ENCODE measurements at places on chromosomes 1 and 21.

GRCh38 chr1:225651872-225652728 lies 823 bp downstream of the ENAH start:
- DNase-seq: peak; percentile 44

DNA sequence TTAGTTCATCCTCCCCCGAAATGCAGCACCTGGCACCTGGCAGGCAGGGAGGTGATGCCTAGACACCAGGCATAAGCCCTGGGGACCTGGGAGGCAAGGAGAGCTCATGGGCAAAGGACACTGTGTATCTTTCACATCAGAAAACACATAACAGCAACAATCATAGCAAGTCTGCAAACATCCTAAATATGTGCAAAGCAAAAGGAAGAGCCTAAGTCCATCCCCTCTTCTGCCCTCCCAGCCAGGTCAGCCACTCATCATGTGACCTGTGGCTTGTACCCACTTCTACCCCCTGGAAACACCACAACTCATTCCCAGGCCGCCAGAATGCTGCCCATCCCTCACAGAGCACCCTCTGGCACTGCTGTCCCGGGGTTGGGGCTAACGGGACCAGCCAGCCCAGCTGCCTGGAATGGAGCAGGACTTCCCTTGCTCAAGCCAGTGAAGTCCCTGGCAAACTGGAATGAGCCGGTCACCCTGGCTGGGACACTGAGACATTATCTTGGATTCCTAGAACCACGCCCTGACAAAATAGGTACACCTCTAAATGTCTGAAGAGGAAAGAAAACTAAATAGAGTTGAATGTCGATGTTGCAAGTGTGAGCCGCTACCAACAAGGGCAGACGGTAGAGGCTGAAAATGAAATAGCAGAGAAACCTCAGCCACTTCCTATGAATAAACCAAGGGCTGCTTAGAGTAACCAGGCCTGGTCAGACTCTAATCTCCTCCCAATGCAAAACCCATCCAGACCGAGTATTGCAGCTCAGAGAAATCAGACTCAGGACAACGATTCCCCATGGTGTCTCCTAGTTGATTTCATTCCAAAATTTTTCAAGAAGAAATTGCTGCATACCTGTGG lies 29.4 kb downstream of the TMPRSS2 start:
- no peak for DNase-seq

GRCh38 chr1:180632326-180633056 lies 669 bp downstream of the XPR1 start:
- peak; percentile 57 for DNase-seq

DNA sequence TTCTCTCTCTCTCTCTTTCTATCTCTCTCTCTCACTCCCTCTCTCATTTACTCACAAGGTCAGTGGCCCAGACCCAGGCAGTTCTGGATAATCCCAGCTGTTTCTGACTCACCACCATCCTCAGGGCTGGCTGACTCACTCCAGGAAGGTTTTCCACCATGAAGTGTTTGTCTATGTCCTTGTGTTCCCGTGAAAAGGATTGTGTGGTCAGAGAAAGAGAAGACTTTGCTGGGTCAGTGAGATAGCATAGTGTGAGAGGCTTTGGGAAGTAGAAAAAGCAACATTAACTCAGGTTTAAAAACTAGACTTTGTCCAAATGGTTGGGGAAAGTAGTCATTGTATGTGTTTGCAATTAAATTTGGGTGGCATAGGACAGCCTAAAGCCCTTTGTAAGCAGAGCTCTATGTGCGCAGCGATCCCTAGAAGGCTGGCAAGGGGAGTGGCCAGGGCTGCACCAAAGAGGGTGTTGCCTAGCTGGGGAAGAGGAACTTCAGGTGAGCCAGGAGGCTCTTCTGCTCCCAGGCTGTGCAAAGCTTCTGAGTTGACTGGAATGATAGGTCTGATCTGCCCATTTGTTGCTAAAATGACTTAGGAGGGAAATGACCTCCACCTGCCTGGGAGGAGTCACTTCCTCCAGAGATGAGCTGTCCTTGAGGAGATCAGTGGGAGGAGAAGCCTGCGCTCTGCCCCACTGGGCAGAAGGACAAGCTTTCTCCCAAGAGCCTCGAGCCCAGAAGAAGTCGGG lies 4.9 kb upstream of the CAPN2 start:
- no peak for DNase-seq

- no peak for DNase-seq
Measured at GRCh38 chr1:198531891-198532290, 8.6 kb downstream of the ATP6V1G3 start.

DNA sequence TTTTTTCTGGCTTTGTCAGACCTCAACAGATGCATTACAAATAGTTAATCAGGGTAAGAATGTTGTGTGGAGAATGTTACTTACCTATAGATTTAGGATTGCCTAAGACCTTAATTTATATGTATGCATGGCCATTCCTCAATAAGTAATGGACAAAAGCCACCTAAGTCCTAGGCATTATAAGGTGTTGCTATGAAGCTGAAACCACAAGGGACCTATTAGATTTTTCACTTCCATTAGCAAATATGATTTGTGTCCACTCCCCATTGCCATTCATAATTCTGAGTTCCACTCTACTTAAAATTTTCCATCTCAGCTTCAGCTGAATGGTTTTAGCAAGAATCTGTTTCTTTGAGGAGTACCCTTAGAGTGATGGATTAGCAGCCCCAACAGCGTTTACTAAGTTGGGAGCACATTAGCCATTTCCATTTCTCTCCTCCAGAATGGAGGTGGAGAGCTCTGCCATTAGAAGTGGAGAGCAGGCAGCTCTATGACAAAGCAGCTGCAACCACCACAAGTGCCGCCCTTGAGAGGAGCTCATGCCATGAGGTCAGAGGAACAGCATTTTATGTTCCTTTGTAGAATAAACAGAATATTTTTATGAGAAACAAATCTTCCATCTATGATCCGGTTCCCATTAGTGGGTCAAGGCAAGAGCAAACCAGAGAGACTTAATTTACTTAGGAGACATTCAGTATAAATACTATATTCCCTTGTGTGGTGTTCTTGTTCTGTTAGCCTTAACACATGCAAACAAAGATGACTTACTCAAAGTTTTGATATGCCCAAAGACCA lies 28.9 kb upstream of the C1orf87 start:
- DNase-seq: no peak

GRCh38 chr1:173249349-173249748 lies 42.2 kb upstream of the TNFSF4 start:
- DNase-seq: no peak

GRCh38 chr1:906600-907420 lies 16.9 kb upstream of the SAMD11 start:
- no peak for DNase-seq

DNA sequence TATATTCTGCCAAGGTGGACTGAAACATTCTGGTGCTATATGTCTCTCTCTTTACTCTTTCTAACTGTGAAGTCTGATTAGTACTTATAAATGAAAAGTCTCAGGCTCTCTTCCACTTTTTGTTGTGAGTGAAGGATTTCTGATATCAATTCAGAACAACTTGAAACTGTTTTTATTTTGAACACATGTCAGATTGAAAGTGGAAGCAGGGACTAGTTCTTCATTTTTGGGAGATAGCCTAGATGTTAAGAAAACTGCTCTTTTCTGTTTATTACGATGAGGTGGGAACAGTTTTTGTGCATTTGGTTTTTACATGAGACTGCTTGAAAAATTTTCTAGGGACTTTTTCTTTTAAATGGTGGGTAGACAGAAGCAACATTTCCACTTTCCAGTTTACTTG lies 14.5 kb upstream of the GBP3 start:
- no peak for DNase-seq

- no peak for DNase-seq
Measured at GRCh38 chr1:214638997-214639396, 36.0 kb downstream of the CENPF start.

GRCh38 chr1:96418969-96419368 lies 302.6 kb upstream of the PTBP2 start:
- DNase-seq: no peak

DNA sequence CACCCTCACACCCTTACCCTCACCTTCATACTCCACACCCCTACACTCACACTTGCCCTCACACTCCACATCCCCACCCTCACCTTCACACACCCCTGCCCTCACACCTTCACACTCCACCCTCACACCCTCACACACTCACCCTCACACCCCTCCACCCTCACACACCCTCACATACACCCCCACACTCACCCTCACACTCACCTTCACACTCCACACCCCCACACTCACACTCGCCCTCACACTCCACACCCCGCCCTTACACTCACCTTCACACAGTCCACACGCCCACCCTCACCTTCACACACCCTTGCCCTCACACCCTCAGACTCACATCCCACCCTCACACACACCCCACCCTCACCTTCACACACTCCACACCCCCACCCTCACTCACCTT lies 43.6 kb upstream of the EDN2 start:
- no peak for DNase-seq

DNA sequence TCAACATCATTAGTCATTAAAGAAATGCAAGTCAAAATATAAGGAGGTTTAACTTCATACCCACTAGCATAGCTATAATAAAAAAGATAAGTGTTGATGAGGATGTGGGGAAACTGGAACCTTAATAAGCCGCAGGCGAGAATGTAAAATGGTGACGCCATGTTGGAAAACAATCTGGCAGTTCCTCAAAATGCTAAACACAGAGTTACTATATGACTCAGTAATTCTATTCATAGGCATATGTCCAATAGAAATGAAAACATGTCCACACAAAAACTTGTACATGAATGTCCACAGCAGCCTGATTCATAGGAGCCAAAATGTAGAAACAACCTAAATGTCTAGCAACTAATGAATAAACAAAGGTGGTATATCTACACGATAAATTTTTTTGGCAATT lies 23.2 kb downstream of the DDX59 start:
- no peak for DNase-seq

DNA sequence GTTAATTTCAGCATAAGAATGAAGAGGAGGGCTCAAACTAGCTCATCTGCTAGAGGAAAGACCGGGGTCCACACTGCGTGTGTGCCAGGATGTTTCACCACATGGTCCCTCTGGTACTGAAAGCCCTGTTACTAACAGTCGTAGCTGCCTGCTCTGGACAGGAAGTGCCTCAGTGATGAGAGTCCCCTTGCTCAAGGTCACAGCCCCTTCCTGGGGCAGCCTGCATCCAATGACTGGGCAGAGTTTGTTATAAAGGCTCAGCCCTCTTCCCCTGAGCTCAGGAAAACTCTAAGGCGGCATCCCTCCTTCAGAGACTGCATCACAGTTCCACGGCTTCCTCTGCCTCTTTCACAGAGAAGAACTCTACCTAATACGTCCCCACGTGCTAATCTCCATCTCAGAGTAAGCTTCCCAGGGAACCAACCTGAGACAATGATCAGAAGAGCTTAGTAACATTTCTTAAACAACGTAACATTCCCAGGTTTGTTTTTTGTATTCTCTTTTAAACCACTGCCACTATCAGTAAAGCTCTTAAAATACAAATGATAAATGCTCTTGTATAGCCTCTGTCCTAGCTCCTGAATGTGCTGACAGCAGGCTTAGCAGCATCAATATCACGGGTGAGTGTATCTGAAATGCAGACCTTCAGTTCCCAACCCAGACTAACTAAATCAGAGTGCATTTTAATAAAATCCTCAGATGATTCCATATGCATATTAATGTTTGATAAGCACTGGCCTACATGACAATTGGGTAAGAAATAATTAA lies 38.0 kb upstream of the ATP1A1 start:
- DNase-seq: no peak

DNA sequence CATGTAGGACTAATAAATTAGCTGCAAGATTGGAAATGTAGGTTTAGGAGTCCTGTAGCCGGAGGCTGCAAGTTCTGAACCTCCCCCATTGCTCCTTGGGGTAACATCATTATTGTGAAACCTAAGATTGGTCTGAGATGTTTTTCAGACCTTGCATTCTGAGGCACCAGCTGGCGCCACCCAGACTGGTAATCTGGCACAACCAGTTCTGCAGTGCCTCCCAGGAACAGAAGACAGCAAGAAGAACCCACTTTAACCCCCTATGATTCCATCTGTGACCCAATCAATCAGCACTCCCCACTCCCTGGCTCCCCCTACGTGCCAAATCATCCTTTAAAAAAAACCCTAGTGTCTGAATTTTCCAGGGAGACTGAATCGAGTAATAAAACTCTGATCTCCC lies 11.6 kb upstream of the DNAJC6 start:
- no peak for DNase-seq

GRCh38 chr1:173122344-173122935 lies 71.7 kb upstream of the TNFSF18 start:
- no peak for DNase-seq

GRCh38 chr1:204380293-204380831 lies 20.6 kb upstream of the PLEKHA6 start:
- no peak for DNase-seq

DNA sequence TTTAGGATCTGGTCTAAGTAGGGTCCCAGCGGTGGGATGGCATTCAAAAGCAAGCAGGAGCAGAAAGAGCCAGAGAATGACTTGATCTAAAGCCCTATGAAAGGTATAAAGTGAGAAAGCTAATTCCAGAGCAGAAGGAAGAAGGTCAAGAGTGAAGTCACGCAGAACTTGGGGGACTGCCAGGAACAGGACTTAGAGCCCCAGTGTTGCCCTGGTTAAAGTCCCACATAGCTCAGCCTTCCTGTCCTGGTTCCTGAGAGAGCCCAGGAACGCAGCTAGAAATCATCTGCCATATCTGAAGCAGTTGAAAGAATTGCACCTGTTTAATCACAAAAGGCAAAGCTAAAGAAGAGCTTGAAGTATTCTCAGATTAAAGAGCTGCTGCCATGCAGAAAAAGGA lies 160.6 kb upstream of the ATP1B1 start:
- DNase-seq: no peak

Data from NCI-H2171 (cell line).